M059J (cell line): ENCODE measurements at places on chromosomes 2 and 18.
A peak's percentile ranks its signal among the peaks of the same experiment; 100 is the strongest.

DNA sequence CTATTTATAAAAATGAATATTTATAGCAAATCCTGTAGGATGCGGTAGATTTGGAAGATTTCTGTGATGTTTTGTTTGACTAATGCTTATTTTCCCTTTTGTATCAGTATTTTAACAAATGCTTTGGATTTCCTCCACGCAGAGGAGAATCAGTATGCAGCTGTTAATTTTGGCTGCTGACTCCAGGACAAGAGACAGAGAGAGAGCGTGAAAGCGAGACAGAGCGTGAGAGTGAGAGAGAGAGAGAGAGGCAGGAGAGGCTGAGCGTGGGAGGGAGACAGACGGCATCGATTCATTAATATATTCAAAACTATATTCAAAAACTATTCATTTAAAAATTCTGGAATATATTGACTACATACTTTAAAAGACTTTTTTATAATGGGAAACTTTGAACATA lies 62.5 kb downstream of the RRM2 start:
- DNase-seq = no peak

GRCh38 chr2:96839293-96839874 lies 4.4 kb downstream of the ANKRD23 start:
- no peak for DNase-seq

DNA sequence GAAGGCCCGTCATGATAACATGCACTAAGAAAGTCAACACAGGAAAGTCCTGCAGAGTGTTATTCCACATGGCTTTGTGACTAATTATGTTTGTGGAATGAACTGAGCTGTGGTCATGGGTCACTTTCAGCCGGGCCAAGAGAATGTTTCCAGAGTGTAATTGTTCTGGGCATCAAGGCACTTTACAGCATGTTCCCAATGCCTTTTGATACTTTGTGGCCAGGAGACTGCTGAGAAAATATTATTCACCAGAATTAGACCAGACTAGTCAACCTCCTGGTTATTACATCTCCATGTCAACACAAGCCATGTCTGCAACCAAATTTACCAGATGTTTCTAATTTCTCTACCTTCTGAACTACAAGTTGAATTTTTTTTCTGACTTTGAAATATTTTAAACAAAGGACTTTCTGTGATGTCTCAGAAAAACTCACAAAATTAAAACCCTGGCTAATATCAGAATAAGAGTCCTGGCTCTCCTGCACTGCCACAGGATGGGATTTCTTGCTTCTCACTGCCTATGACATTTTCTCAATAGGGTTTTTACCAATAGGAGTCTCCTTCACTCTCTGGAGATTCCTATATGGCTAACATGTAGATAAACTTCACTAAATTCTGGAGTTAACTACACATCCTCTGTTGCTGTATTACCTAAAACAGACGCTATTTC lies 90.6 kb upstream of the WDR75 start:
- DNase-seq = peak; percentile 95

DNA sequence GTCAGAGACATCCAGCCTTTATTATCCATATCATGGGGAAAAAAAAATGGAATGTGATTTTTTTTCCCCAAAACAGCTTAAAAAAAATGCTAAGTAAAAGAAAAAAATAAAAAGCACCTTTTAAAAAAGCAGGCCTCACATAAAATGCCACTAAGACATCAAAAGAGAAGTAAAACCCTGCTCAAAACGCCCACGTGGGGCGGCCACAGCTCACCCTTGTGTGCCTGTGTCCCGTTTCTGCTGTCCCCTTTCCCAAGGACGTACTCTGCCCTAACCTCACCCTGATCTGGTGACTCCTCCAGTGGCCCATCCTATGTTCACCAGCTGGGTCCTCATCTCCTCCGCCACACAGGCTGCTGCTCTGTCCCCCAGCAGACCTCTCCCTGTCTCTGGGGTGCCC lies 125.4 kb downstream of the NEDD4L start:
- DNase-seq = no peak

DNA sequence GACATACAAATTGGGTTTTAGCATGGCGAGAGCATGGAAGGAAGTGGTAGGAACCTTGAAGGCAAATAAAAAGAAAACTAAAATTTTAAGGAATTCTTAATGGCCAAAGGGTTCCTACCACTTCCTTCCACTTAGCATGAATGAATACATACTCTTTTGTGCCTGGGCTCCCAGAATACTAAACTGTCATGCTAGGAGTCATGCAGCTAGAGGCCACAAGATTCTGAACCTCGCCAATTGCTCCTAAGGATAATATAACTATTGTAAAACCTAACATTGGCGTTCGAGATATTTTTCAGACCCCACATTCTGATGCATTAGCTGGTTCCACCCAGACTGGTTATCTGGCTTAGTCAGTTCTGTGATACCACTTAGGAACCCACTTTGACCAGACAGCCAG lies 38.6 kb upstream of the ARHGAP25 start:
- no peak for DNase-seq

DNA sequence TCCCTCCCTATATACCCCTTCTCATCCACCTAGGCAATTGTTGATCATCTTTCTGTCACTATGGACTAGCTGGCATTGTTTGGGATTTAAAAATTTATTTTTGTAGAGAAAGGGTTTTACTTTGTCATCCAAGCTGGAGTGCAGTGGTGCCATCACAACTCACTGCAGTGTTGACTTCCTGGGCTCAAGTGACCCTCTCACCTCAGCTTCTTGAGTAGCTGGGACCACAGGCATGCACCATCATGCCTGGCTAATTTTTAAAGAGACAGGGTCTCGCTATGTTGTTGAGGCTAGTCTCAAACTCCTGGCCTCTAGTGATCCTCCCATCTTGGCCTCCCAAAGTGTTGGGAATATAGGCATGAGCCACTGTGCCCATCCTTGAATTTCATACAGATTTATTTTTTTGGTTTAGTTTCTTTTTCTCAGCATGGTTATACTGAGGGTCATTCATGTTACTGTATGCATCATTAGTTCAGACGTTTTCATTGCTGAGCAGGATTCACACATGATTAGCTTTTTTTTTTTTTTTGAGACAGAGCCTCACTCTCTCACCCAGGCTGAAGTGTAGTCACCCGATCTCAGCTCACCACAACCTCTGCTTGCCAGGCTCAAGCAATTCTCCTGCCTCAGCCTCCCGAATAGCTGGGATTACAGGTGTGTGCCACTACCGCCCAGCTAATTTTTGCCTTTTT lies 8.6 kb upstream of the PCARE start:
- no peak for DNase-seq

DNA sequence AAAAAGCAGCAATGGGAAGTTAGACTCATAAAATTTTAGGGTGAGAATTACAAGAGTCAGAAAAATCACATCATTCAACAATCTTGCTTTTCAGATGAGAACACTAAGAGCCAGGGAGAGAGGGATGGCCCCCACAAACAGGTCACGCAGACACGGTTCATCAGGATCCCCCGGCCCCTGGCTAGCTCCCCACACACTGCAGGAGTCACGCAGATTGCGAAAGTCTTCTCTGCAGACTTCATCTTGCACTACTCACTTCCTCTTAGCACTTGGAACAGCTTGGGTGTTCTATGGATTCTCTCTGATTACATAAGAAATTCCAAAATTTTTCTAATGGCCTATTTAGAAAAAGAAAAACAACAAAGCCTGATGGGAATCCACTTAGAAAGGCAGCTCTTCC lies 21.6 kb upstream of the SULT1C2 start:
- DNase-seq = peak; percentile 52

DNA sequence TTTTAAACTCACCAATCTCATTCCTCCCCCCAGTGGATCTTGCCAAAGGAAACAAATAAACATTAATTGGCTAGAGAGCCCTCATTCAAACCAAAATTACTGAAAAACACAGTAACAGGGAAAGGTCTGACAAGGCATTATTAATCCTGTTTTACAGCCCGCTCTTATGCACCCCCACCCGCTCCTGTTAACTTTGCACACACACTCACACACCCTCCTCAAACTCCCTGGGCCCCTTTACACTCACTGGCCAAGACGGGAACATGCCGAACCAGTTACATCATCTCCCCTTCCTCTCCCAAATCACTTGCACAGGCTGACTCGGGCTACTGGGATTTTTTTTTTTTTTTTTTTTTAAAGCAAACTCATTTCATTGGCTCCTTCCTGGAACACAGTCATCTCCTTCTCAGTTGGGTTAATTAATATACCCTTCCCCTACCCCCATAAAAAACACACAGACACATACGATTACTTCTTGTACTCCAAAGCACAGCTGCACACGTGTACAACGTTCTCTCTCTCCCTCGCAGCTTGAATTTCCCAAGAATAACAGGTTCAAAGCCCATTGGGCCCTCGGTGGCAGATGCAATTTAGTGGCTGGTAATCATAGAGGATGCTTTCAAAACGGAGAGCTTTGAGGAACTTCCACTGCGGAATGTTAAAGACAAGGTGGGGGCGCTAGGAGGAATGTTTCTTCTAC lies 31.8 kb downstream of the KLF7 start:
- DNase-seq = peak; percentile 91

DNA sequence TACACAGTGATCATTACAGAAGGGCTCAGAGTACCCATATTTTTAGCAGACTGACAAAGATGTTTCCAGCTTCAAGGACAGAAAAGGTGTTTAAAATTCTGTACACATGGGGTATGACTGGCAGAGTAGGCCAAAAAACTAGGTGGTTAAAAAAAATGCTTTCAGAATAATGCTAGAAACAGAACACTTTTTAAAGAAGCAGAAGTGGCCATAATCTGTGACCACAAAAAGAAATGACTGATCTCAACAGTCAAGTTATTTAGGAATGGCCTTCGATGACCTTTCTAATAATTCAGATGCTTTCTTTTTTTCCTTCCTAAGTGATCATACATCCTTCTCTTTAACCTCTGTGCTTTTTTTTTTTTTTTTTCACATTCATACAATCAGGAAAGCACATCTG lies 4.1 kb upstream of the AQP4 start:
- no peak for DNase-seq

DNA sequence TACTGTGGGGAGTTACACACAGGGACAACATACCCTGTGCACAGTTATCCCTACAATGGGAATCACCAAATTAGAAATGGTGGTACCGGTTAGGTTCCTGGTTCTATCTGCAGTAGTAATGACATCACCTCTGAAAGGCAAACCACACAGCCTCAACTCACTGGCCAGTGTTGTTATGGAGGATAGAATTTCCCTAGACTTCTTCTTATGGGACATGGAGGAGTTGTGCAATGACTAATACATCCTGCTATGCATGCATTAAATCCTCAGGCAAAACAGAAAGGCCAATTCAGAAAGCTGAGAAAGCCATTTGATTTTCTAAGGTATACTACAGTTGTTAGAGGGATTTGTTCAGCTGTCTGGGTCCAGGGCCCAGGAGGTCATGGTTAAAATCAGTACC lies 439.3 kb downstream of the TMX3 start:
- DNase-seq = peak; percentile 94

- peak; percentile 93 for DNase-seq
These were observed 125.8 kb downstream of the TANC1 start for GRCh38 chr2:159094173-159094737.

DNA sequence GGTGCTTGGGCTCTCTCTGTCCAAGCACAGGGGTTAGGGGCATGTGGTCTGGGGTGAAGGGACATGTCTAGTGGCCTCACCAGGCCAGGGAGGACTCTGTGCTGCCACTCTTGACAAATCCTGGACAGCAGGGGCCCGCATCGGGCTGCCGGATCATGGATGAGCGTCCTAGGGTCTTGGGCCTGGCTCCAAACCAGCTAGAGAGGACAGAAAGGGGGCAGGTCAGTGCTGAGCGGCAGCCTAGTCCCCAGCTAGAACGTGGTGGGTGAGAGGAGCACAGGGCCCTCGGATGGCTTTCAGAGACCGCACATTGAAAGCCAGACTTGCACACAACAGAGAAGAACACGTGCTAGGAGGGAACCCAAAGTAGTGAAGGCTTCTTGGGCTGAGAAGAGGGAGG lies 241.2 kb downstream of the ATAD2B start:
- no peak for DNase-seq

- peak; percentile 58 for DNase-seq
These were observed 568 bp downstream of the TMEM131 start for GRCh38 chr2:97995026-97995733.

GRCh38 chr2:44941551-44942234 lies at the start of gene SIX3:
Gene SIX3, plus strand, starts transcription at chr2:44941702. Its CDS starts 403 bp downstream, at chr2:44942105.
- peak; percentile 38 for DNase-seq
